ENCODE measurements at places on chromosomes 1 and 21.

DNA sequence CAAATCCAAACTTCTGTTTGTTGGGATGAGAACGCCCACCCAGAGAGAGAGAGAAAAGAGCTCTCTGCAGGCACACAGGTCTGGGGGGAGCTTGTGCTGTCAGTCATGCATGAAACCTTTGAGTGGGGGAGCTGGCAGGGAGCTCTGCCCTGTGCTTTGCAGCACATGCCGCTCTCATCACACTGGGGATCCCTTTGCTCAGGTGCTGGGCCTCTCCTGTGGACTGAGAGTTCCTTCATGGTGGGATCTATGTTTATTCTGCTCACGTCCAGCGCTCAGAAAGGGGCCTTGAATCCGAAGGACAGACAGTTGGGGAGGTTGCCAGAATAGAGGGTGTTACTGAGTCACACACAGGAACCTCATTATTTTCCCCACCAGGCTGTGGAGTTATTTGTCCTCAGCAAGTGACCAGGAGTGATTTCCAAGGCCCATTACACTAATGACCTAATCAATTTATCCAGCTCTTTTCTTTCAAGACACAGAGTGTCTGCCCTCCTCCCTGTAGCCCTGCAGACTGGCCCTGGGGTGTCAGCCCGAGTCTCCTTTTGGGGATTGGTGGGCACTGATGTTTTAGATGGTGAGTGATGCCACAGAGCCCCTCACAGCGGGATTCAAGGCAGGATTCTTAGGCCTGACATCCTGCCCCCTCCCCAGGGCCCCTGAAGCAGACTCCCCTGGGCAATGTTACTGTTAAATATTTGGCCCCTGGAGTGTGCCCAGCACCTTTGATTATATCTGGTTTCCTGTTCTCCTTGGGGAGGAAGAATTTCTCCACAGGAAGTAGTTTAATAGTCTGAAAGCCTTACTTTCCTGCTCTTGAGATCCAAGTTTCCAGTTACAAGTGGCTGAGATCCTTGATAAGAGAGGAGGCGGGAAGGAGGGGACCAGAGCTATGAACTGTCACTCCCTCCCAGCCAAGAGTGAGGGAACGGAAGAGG lies 22.3 kb downstream of the MYBPH start:
- DNase-seq: no peak

GRCh38 chr1:111604931-111605330 lies 14.7 kb upstream of the RAP1A start:
- DNase-seq: peak; percentile 21

- no peak for DNase-seq
Measured at GRCh38 chr1:76508871-76509270, 358.4 kb upstream of the ST6GALNAC5 start.

GRCh38 chr1:67679691-67680090 lies 5.3 kb upstream of the GADD45A start:
- no peak for DNase-seq

- DNase-seq: no peak
Measured at GRCh38 chr1:205161076-205161475, 39.3 kb upstream of the RBBP5 start.

DNA sequence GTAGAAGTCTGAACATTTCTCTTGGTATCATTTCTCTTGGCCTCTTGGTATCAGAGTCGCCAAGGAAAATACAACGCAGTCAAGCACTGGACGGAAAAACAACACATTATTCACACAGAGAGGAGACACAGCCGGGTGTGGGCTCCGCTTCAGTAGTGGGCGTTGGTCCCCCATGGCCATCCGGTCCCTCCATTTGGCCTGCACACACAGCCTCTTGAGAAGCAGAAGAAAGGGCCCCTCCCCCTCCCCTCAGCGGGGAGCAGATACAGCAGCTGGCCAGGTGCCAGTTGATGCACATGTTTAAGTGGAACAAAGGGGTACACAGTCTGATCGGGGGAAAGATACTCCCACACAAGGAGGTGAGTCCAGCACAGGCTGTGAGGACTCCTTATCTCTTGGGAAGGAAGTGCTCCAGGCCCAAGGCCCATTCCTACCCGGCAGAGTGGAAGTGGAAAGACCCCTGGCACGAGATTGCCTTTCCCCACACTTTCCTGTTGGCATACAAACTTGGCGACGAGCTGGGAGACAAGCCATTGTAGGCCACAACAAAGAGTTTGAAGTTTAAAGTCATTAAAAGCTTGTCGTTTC lies 311.3 kb downstream of the FAM72C start:
- no peak for DNase-seq

GRCh38 chr1:115537415-115537814 lies 104.4 kb upstream of the VANGL1 start:
- DNase-seq: no peak

DNA sequence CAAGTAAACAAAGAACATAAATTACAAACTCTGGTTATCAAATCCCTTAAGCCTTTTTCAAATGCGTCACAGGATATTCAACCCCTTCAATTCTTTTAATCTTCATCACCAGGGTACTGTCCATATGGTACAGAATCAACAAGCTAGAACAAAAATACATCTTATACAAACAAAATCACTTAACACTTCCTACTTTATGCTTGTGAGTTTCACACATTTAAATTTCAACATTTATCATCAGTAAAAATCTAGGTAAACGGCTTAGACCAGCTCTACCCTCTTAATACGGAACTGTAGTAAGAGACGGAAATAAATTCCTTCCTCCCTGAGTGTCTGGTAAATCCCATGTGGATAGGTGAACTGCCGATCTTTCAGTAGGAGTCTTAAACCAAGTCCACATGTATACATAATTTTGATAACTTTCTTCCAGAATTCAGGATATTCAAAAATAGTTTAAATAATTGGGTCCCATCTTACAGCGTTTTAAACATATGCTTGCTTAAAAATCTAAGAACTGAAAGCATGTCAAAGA lies 1.0 kb downstream of the CCDC181 start:
- peak; percentile 7 for DNase-seq

- no peak for DNase-seq
Measured at GRCh38 chr1:25169610-25170009, 62.7 kb downstream of the SYF2 start.

DNA sequence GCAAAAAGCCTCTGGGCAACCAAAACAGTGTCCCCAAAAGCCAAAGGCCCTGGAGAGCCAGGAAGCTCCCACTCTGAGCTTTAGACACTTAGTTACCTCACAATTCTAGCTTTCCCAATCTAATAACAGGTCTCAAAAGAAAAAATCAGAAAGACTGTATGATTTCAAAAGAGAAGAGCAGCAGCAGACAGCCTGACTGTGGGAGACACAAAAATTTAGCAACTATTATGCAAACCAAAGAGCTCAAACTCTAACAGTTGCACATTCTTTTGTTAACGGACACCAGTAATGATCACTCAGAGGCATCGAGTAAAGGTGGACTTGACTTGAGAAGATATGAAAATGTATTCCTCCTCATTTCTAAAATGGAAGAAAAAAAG lies 160.1 kb downstream of the SLC45A1 start:
- no peak for DNase-seq

- DNase-seq: no peak
Measured at GRCh38 chr1:9422321-9422720, 116.9 kb upstream of the SLC25A33 start.

- DNase-seq: peak; percentile 59
Measured at GRCh38 chr1:180533266-180533987, 25.3 kb upstream of the OVAAL start.

DNA sequence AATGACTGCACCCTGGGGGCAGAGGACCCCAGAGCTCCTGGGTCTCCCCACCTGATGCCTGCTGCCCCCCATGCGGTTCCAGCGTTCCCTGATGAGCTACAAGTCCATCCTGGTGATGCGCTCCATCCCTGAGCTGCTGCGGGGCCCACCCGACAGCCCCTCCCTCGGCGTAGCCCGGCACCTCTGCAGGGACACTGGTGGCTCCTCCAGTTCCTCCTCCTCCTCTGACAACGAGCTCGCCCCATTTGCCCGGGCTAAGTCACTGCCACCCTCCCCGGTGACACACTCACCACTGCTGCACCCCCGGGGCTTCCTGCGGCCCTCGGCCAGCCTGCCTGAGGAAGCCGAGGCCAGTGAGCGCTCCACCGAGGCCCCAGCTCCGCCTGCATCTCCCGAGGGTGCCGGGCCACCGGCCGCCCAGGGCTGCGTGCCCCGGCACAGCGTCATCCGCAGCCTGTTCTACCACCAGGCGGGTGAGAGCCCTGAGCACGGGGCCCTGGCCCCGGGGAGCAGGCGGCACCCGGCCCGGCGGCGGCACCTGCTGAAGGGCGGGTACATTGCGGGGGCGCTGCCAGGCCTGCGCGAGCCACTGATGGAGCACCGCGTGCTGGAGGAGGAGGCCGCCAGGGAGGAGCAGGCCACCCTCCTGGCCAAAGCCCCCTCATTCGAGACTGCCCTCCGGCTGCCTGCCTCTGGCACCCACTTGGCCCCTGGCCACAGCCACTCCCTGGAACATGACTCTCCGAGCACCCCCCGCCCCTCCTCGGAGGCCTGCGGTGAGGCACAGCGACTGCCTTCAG lies 35.5 kb downstream of the TRIM11 start:
- DNase-seq: no peak

DNA sequence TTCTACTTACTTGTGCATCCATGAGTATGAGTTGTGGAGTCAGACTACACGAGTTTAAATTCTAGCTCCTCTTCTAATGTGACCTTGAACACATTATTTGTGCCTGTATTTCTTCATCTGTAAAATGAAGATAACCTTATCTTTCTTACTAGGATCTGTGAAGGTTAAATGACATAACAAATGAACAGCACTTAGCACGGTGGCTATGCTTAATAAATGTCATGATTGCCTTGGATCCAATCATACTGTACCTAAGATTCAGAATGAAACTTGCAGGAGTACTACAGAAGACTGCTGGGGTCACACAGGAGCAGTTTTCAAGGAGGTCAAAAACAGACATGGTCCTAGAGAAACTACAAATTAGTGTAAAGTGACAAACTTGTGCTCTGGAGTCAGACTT lies 22.2 kb upstream of the ALG14 start:
- DNase-seq: no peak

DNA sequence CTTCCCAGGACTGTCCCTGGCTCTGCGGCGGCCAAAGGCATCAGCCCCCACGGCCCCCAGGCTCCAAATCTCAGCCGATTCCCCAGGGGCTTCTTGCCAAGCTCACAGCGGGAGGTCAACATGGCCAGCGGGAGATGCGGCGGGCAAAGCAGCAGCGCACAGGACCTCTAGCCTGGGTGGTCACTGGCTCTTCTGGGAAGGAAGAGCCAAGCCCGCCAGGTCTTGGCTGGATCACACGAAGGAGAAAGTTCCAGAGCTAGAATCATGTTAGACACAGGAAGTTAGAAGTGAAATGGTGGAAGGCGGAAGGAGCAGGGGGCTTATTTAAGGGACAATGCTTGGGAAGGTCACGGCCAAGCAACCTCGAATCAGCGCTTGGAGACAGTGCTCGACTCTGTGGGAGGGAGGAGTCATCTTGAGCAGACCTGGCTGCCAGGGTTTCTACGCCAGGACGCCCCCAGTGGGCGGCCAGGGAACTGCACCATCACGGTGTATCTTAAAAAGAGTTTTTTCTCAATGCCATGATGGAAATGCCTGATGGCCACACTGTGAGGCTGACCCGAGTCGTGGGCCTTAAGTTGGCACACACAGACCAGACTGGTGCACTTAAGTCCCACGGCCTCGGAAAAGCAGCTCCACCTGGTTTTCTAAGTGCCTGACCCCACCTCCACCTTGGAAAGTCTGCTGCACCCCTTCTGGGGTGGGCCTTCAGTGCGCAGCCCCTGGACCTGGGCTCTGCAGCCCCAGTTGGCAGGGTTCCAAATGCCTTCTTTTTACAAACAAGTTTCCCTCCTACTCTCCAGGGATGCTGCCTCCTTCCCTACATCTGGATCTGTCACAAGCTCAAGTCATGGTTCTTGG lies 29.3 kb downstream of the SLC66A1 start:
- DNase-seq: peak; percentile 72

DNA sequence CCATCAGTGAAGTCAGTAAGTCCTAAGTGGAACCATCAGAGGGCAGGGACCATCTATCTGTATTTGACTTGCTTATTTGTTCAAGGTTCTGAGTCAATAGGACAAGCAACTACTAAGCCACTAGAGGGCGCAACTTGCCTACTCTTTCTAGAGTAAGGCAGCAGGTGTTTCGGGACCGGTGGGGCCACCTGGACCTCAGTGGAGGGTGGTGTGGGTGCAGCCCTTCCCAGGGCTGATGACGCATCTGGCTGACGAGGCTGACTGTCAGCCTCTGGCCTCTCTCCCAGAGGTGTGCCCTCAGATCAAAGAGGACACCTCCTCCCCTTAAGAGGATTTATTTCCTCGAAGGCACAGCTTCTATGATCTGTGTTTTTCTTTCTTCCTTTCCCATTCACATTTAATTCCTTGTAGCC lies 6.6 kb downstream of the CBR3 start:
- peak; percentile 77 for DNase-seq

DNA sequence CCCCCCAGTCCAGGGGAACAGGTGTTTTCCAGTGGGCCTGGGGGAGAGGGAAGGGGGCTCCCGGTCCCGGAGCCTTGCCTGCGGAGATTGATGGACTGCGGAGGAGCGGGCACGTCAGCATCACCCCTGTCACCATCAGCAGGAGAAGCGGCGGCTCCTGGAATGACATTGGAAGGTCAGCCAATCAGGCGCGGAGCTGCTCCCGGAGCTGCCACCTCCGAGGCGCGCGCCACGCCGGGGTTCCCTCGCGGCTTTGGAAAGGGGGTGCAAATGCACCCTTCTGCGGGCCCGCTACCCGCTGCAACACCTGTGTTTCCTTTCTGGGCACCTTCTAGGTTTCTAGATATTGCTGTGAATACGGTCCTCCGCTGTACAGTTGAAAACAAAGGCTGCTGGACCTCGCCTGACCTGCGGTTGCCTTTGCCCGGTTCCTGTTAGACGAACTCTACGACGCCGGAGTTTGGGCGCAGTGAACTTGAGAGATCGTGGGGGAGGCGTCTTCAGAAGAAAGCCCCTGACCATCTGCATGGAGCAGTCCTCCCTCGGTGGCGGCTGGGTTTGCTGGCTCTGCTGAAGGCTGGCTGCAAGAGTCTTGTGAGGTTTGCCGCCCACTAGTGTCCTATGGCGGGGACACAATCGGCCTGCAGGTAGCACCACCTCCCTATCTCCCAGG lies 5.3 kb downstream of the DSCAM start:
- DNase-seq: no peak

- no peak for DNase-seq
Measured at GRCh38 chr1:207156826-207157225, 52.8 kb downstream of the C4BPA start.

- DNase-seq: no peak
Measured at GRCh38 chr1:172697534-172698002, 38.7 kb downstream of the FASLG start.

DNA sequence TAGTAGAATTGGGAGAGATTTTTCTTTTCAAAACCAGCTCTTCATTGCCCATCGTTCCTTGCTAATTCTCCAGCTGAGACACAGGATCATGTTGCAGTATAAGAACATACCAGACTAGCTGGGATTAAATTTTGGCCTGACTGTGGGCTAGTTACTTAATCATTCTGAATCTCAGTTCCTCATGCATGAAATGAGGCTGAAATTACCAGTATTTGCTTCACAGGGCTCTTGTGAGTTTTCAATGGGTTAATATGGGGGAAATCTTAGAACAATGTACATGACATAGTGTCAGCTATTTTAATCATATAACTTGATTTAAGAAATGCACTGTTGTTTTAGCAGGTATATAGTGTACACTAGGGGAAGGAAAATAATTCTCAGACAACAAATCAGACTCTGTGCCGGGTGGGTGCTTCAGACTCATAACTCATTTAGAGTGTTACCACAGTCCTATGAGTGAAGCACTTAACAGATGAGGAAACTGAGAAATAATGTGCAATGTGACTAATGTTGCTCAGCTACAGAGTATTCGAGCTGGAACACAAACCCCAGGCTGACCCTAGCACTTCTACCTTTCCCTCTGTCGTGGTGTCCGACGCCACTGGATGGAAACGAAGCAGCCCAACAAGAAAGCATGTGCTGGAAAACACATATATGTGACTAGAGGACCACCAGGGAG lies 137.6 kb upstream of the SGIP1 start:
- DNase-seq: no peak

GRCh38 chr1:48948562-48948961 lies 171.9 kb upstream of the BEND5 start:
- DNase-seq: peak; percentile 47

All from fibroblast of lung (primary cell).